ENCODE measurements at places on chromosomes 3 and 15.

DNA sequence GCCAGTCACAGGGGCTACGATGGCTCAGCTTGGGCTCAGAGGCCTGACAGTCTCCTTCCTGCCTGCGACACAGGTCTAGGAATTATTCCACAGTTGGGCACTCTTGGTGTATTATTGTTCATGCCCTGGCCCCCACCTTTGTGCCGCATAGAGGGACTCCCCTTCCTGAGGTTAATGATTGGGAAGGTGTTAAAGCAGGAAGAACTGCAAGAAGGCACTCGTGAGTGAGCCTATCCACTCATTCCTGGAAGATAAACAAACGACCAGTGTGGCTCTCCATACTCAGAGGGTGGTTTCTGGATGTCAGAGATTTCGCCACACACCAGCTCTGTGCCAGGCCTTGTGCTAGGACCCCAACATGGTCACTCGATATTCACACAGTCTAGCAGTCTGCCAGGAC is 12.3 kb downstream of the LIPC start:
- DNase-seq: no peak

DNA sequence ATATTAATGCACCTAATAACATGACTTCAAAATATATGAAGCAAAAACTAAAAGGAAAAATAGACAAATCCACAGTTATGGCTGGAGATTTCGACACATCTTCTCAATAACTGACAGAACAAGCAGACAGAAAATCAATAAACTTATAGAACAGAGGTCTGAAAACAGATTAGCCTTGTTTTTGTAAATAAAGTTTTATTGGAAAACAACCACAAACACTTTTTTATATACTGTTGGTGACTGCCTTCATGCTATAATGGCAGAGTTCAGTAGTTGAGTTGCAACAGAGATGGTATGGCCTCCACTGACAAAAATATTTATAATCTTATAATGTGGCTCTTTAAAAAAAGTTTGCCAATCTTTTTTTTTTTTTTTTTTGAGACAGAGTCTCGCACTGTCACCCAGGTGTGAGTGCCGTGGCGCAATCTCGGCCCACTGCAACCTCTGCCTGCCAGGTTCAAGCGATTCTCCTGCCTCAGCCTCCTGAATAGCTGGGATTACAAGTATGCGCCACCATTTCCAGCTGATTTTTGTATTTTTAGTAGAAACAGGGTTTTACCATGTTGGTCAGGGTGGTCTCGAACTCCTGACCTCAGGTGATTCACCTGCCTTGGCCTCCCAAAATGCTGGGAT is 52.2 kb upstream of the GATA2 start:
- DNase-seq: no peak

DNA sequence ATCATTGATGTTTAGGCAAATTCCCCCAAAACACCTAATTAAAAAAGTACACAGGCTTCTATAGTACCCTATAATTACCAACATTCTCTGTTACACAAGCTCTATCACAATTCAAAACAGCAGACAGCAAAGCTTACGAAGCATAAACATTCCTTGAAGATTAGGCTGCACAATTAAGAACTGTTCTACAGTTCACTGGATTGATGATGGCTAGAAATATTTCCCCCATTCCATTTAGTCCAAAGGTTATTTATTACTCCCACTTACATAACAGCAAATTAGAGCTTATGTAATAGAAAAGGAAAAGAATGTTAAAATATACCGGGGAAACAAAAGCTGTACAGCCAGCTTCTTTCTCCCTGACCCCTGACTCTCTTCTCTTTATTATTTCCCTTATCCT is 49.3 kb downstream of the UACA start:
- DNase-seq: no peak

DNA sequence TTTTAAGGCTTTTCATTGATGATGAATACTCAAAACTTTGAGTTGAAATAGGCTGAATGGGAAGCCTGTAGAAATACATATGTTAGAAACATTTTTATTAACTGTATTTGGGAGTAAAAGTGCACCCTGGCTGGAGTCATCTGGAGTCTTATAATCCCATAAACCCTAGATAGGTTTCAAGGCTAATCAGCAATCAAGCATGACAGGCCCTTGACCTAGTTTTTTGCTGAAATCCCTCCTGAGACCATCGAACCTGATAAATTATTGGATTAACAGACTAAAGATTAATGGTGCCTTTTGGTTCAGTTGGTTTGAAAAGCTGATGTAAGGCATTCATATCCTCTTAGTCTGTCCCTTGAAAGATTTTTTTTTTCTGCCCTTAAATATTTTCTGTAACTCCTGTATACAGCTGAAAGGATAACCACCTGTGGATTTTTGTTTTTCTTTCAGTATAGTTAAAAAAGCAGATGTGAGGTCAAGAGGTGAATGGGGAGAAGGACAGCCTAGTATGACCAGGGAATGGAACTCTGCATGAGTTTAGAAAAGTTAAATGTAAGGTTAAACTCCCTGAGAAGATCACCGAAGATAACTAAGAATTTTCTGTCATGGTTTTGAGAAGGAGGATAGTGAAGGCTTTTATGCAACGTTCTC is 69.4 kb upstream of the STXBP5L start:
- DNase-seq: no peak

- no peak for DNase-seq
These were observed 119.9 kb upstream of the ATP2B2 start for GRCh38 chr3:10625323-10625722.

DNA sequence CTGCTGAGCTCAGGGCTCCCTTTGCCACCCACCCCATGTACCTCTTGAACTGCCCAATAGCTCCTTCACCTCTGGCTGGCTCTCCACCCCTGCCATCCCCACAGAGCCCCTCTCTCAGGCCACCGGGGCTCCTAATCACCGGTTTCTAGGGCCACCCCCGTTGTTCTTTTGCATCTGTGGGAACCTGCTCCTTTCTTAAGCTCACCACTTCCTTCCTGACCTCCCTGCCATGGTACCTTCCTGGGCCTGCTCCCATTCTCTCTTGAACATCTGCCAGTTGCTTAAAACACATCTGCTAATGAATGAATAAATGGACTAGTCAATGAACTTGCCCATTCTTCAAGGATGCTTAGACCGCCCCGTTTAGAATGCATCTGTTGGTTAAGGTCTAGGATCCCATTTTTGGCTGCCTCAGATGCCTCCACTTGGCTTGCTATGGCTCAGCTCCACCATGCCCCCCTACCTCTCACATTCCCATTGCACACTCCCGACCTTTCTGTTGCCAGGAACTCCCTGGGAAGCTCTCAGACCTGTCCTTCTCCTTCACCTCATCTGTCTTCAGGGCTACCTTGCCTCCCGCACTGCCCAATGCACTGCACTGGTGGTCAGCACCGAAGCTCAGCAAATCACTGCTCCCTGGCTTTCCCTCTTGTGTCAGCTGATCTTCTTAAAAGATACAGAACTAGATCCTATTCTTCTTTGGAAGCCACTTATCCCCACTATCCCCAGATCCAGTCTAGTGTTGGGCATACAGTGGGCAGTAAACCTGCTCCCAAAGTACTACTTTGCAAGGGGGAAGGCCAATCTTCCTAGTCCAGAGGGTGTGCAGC is 9.1 kb downstream of the AMOTL2 start:
- no peak for DNase-seq

- no peak for DNase-seq
These were observed 185.8 kb upstream of the CFAP20DC start for GRCh38 chr3:59235634-59236012.

- DNase-seq: no peak
These were observed 51.8 kb upstream of the SETMAR start for GRCh38 chr3:4251412-4251811.

- no peak for DNase-seq
These were observed 1342.9 kb downstream of the SI start for GRCh38 chr3:163735394-163735793.

GRCh38 chr15:78638658-78639314 is 2.2 kb downstream of the CHRNB4 start:
- DNase-seq: peak; percentile 12

DNA sequence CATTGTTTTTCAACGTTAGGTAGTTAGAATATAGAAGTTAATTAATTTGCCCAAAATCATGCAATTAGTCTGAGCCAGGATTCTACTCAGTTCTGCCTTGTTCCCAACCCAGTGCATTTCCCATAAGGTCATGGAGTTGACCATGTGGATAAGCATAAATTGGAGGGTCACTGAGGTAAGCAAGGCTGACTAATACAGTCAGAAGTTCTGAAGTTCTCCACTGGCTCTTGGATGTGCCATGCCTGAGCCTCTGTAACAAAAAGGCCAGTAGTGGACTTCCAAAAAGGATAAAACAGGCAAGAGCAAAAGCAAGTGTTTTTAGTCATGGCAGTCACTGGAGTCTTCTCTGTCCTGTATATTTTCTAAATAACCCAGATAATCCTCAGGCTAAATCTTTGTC is 124.4 kb upstream of the PHLDB2 start:
- no peak for DNase-seq

- no peak for DNase-seq
These were observed 65.8 kb downstream of the DTWD1 start for GRCh38 chr15:49686599-49686998.

DNA sequence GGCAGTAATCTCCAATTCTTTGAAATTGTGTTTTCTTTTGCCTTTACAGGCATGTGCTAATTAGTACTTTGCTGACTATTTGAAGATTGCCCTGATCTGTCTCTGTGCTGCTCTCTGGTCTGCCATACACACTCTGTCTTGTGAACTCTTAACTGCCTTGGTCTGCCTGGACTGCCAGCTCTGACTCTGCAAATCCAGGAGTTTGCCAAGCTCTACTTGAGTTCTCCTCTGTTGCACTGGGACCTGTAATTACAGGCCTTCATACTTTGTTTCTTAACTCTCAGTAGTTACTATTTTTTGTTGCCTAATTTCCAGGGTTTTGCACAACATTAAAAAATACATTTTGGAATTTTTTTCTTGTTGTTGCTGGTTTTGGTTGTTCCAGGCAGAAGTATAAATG is 155.0 kb downstream of the RSRC1 start:
- DNase-seq: no peak

GRCh38 chr3:69825446-69825845 is 86.2 kb downstream of the MITF start:
- no peak for DNase-seq

Measured in effector CD8-positive, alpha-beta T cell (primary cell).